Hematopoietic multipotent progenitor cell treated with erythropoietin and hydrocortisone succinate and interleukin-3 and kit ligand, for 4 days (in vitro differentiated cells): ENCODE measurements at places on chromosomes 6 and 20.

DNA sequence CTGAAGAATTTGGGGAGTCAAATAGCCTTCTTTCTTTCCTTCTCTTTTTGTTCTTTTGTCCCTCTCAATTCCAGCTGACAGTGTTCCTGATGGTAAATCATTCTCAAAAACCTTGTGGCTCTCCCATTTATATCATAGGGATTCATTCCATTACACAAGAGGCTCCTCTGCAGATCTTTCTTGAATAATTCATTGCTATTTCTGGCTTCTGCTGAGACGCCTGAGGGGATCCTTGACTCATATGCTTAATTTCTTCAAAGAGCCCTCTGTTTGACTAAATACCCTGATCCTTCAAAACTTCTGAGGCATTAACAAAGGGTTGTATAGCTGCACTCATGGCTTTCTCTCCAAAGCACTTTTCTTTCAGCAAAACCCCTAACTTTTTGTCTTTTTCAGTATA, 289.3 kb downstream of the FARS2 start:
- no peak for DNase-seq

DNA sequence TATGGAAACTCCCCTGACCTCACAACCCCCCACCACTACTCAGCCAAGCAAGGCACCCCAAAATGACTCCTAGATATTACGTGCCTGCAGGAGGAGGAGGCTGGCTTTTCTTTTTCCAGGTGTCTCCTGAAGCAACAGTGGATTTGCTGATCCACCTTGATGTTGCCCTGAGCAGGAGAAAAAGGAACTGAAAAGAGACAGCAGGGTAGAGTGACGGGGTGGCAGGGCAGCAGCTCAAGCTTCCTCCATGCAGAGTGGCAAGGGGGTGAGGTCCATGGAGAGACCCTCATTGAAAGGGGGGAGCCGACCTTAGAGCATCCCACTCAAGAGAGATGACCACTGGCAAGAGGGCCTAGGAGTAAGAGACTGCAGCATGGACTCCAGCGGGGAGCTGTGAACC, 112.0 kb upstream of the SIRPA start:
- no peak for DNase-seq

- DNase-seq: no peak
Measured at GRCh38 chr6:89197141-89197540, 20.0 kb downstream of the GABRR1 start.

- DNase-seq: peak; percentile 61
Measured at GRCh38 chr20:41524980-41525613, 93.1 kb downstream of the CHD6 start.

- DNase-seq: no peak
Measured at GRCh38 chr6:33209856-33210255, 1.6 kb downstream of the RING1 start.

- DNase-seq: no peak
Measured at GRCh38 chr6:134289204-134289575, 28.7 kb downstream of the SGK1 start.

- DNase-seq: peak; percentile 65
Measured at GRCh38 chr6:163782436-163783003, 368.0 kb downstream of the QKI start.

- DNase-seq: no peak
Measured at GRCh38 chr20:59667131-59667530, 62.8 kb downstream of the PHACTR3 start.

DNA sequence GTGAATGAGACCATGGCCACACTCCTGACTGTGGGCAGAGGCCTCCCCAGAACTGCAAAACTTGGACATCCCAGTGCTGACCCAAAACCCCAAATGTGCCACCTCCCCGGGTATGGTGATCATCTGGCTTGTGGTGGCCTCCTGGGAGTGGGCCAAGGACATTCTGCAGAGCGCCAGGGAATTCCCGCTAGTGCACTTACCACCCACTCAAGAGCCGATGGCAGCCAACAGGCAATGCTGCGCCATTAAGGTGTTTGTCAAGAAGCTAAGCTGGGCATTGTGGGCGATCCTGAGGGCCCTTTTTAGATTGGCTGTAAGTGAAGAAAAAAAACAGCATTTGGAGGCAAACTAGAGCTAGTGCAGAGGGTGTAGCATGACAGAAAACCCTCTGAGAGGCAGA, 9.4 kb downstream of the MMP24 start:
- DNase-seq: no peak

GRCh38 chr6:106377061-106377540, 16.6 kb downstream of the CRYBG1 start:
- no peak for DNase-seq

GRCh38 chr6:157358287-157358686, 22.7 kb upstream of the ZDHHC14 start:
- no peak for DNase-seq

DNA sequence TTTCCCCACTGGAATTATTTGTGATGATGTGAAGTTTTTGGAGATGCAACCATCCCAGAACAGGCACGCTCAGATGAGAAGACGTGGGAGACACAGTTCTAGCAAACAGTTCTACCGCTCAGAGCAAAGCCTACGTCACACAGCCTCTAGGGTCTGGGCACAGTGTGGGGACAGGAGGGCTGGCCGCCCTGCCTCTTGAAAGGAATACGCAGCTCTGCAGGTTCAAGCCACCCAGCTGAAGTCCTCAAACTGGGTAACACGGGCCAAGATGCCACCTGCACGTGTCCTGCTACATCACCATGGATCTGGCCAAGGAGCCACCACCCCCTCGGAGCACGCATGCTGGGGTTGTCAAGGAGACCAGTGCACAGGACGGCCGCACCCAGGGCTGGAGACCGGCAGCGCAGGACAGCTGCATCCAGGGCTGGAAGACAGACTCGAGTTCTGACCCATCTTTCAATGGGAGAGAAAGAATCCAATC, 75.0 kb downstream of the NOL4L start:
- no peak for DNase-seq

GRCh38 chr6:45415315-45415714, 37.6 kb upstream of the SUPT3H start:
- peak; percentile 49 for DNase-seq

DNA sequence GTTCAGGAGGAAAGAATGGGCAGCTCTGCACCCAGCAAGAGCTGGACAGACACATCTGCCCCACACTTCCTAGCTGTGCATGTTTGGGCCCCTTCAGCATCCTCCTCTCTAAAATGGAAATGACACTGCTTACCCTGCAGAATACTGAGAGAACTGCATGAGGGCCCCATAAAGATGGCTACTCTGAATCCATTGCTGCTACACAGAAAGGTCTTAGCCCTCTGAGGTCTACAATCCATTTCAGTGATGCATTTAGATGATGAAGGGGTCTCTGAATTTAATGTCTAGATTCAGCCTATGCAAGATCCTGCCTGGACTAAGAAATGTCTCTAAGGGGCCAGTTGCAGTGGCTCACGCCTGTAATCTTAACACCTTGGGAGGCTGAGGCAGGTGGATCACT, 11.3 kb downstream of the BMP7 start:
- DNase-seq: no peak

DNA sequence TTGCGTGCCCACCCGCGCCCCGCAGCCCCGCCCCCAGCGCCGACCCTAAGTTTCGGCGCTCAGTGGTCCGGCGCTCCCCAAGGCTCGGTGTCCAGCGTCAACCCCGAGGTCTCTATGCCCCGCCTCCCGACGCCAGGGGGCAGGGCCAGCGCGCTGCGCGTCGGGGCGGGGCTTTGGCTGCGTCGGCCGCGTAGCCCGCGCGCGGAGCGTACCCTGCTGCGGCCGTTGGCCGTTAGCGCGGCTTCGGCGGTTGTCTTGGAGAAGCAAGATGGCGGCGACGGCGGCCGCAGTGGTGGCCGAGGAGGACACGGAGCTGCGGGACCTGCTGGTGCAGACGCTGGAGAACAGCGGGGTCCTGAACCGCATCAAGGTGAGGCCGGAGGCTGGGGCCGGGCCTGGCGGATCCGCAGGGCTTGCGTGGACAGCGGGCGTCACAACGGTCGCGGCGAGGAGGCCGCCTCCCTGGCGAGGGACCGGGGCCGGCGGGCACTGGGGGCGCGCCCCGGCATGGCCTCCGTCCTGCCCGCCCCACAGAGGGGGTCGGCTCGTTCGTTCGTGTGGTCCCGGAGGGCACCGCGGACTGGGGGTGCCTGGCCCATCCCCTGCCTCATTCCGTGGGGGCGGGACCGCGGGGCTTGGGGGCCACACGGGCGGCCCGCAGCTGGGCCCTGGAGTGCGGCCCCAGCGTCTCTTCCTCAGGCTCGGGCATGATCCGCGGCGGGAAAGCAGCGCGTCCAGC, at the start of gene CEP43:
TSS of gene CEP43 (plus strand) at position 253 of the 739 bp plus-strand sequence. CDS start at position 269, 16 bp downstream.
- DNase-seq: peak; percentile 98

GRCh38 chr6:74646461-74646860, 559.4 kb downstream of the COL12A1 start:
- DNase-seq: no peak

DNA sequence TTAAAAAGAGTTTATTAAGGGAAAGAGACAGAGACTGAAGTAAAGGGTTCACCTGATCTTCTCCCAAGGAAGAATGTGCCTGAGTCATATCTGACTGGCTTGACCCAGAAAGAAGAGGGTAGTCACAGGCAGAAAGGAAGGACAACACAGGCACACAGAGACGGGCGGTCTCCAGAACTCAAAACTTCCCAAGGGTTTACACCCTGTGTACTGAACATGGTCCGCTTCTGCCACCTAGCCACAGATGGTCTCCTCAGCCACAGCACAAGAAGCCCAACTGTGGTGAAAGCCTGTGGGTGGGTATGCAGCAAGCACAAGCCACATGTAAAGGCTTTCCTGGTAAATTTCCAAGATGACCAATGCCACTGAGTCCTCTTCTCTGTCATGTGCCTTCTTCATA, 17.2 kb downstream of the UNC5CL start:
- peak; percentile 23 for DNase-seq

DNA sequence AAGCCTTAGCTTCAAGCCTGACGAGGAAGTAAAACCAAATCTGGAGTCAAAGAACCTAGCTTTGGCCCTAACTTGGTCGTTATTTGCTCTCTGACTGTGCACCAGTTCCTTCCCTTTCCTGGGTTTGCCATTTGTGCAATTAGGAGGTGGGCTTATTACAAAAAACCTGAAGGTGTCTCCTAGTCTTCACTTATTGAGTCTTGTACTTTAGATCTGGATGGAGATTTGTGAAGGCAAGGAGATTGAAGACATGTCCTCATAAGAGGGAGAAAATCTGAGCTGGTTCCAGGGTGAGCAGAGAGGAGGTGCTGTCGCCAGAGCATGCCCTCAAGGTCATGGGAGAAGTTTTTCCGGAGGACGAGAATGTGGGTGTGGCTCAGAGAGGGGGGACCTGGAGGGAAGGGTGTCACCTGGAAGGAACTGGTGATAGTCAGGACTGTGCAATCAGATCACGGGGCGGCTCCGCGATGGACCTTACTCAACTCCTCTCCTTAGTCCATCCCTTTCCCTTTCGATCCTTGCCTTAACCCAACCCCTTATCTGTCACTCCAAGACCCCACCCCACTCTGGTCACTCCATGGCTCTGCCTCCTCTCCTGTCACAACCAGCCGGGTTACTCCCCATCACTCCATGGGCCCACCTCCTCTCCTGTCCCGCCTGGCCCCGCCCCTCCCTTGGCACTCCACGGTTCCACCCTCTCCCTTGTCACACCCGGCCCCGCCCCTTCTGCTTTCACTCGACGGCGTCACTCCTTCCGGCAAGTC, 588 bp upstream of the ACSS2 start:
- peak; percentile 99 for DNase-seq

GRCh38 chr20:12133553-12133952, 215.9 kb downstream of the BTBD3 start:
- no peak for DNase-seq

DNA sequence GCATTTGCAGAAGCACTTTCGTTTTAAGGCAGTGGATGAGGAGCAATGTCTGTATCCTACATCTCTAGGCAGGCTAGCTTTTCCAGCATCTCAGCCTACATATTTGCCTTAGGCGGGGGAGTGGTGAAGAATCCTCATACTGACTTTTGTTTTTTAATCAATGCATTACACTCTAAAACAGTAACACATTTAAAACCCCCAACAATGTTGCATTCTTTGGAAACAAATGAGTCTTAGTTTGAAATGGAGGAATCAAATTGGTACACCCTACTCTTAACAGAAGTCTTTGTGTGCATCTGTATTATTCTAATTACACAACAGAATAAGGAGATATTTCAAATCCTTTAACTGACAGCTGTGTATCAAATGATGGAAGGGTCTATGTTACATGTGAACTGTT, 9.0 kb downstream of the NKAIN2 start:
- no peak for DNase-seq

DNA sequence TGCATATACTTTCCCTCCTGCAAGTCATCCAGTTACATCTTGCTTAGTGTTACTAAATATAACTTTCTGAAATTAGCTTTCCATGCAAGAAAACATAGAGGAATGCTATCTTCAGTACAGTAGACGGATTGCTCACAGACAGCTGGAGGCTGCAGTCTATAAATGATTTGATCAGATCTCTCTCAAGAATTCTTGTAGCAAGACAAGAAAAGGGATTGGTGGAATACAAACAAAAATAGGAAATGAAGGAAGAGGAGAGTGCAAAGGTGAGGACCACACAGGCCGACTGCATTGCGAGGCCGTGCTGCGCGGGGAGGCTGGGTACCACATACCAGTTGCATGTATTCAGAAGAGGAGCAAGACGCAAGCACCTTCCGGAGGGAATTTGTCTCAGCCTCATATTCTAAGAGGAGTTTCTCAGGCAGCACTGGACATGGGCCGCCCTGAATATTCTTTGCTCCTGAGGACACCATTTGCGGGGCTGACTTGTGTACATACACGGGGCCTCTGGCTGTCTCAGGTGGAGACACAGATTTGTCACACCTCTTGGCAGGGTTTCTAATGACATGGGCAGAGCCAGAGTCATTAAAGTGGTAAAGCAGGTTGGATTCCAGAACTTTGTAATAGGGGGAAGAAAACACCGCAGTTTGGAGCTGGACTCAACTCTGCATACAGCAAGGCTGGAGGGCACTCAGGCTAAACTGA, 22.7 kb upstream of the KIF25 start:
- no peak for DNase-seq

GRCh38 chr6:70231311-70231710, 71.6 kb downstream of the COL9A1 start:
- DNase-seq: no peak

DNA sequence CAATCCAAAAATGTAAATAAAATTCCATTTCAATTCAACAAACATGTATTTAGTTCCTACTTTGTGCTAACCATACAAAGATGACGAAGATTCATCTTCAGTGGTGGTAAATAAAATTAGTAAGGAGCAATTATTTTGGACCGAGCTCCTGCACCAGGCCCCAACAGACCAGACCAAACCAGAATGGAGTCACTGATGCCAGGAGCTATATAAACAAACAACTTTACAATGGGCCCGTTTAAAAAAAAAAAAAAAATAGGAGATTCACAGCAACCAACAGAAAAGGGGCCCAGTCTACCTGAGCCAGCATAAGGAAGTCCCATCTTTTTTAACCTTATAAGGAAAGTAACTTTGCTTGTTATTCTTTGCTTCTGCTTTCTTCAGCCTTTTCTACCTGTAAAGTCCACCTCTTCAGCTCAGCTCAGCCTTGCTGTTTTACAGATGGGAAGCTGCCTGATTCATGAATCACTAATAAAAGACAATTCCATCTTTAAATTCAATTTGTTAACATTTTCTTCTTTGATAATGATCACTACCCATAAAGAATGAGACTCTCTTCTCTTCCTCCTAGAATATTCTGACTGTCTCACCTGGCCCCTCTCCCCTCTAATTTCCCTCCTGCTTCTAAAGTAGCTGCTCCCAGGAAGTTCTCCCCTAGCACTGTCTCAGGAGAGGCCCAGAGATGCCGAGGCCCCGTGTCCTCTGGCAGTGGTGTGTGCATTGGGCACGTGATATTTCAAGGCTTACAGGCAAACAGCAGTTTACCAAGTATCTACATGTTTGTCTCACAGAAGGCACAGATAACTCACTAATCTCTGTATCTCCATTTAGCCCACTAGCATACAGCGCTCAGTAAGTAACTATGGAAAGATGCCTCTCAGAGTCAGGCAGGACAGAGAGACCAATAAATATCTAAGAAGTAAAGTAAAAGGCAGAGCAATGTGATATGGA, 8.4 kb downstream of the MBOAT1 start:
- DNase-seq: peak; percentile 66
